ENCODE measurements at places on chromosomes 16 and 17.

DNA sequence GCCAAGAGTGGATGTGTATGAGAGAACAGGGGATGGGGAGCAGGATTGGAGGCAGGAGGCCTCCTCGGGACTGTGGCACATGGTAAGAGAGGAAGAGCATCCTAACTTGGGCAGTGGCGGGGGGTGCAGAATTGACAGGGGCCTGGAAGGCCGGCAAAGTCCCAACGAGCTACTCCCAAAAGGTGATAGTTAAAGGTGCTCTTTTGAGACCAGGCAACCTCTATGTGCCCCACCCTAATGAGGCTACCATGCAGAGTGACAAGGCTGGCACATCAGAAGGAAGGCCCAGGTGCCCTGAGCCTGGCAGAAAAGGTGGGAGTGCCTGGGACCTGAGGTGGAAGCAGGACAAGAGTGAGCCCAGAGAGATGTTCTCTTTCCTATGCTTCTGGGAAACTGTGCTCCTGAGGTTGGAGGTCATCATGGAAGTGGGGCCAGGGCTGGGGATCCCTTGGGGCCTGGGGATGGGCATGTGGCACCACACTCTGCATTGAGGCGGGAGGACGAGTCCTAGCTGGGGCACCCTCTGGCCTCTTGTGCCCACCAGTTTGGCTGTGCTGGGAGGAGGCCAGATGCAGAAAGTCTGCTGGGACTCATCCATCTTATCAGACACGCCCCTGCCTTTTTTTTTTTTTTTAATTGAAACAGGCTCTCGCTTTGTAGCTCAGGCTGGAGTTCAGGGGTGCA lies 5.9 kb downstream of the RAB11FIP4 start:
- DNase-seq = no peak

GRCh38 chr16:17963185-17963836 lies 373.2 kb downstream of the NPIPA8 start:
- DNase-seq = no peak

DNA sequence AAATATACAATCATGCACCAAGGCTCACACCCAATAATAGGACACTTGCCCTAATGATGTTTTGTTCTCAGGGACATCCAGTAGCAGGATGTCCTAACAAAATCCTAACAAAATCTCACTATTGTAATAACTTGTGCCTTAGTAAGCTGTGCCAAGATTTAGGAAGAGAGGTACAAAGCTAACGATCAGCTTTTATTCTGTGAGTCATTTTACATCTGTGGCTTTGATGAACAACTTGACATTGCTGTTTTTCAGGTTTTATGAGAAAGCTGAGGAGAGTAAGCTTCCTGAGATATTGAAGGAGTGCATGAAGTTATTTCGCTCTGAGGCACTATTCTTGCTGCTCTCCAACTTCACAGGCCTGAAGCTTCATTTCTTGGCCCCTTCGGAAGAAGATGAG lies 18.9 kb downstream of the OGFOD1 start:
- no peak for DNase-seq

- no peak for DNase-seq
Observed at GRCh38 chr16:86050591-86051367, 151.8 kb downstream of the IRF8 start.

- DNase-seq = no peak
Observed at GRCh38 chr17:7887038-7887481, 1.5 kb upstream of the CHD3 start.

GRCh38 chr16:35150805-35151312 lies 1691.4 kb downstream of the TP53TG3F start:
- DNase-seq = no peak

Measured in amniotic stem cell (primary cell).